ENCODE measurements at places on chromosomes 3 and 15.

GRCh38 chr15:69127306-69127705, 33.1 kb upstream of the GLCE start:
- DNase-seq: no peak

DNA sequence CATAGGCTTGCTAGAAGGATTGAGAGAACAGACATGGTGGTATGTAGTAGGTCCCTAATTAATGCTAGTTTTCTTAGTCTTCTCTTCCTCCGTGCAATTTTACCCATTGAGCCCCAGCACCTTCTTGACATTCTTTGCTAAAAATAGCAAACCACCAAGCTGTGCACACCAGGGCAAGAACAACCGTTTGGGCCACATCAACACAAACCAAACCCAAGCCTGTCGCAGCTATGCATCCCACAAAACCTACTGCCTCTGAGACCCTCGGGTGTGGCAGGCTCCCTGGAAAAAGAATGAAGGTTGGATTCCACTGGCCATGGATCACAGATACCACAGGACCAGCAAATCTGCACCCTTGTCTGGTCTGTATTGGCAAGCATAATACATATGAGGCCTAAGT, 27.1 kb downstream of the HEG1 start:
- DNase-seq: no peak

GRCh38 chr15:71628988-71629770, 181.2 kb upstream of the NR2E3 start:
- no peak for DNase-seq

DNA sequence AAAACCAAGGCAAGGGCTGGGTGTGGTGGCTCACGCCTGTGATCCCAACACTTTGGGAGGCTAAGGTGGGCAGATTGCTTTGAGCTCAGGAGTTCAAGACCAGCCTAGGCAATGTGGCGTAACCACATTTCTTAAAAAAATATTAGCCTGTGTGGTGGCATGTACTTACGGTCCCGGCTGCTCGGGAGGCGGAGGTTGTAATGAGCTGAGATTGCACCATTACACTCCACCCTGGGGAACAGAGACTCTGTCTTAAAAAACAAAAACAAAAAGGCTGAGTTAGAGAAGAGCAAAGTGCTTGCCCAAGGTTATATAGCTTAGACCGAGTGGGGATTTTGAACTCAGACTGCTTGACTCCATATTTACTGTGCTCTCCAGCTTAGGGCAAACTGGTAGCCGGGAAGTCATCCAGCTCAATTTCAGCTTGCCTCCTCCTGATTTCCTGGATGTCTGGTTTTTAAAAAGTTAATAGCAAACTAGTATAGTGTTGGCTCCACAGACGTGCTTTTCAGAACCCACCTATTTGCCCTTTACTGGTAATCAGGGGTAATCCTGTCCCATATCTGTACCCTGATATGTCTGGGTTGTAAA, 138.9 kb downstream of the CACNA1D start:
- no peak for DNase-seq

DNA sequence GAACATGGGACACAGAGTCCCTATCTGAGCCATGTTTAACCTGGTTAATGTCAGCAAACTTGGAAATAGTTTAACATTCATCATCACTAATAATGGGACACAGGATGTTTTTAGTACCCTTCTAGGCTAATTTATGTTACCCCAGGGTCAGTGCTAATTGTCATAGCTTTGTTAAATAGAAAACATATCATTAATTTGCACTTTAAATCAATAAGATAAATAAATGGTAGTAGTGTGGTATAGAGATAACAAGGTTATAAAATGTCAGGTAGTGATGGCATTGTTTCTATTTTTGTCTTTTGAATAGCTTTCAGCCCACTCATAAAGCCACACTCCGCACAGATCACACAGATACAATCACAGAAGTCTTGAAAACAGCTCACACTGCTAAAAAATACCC, 534.9 kb downstream of the MECOM start:
- DNase-seq: no peak

GRCh38 chr15:39465843-39466749, 114.8 kb upstream of the THBS1 start:
- no peak for DNase-seq

DNA sequence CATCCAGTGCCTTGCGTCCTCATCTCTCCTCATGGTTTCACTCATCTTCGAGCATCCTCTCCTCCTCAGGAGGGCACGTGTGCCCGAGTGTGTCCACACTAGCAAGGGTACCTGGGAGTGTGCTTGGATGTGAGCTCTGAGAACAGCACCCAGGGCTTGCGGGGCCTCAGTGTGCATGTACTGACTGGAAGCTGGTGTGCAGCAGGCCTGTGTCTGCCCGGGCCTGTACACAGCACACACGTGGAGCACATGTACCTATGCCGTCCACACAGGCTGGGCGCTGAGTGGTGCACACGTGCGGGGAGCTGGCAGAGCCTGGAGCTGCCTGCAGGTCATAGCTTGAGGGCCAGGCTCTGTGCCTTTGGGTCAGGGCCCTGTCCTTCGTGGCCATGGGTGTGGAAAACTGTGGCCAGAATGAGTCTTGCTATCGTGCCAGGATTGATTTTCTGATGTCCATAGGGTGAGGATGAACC, 34.9 kb downstream of the TSPAN3 start:
- no peak for DNase-seq

GRCh38 chr3:197426121-197426566, 127.7 kb upstream of the DLG1 start:
- DNase-seq: no peak

GRCh38 chr3:157064402-157064801, 95.5 kb downstream of the CCNL1 start:
- no peak for DNase-seq

DNA sequence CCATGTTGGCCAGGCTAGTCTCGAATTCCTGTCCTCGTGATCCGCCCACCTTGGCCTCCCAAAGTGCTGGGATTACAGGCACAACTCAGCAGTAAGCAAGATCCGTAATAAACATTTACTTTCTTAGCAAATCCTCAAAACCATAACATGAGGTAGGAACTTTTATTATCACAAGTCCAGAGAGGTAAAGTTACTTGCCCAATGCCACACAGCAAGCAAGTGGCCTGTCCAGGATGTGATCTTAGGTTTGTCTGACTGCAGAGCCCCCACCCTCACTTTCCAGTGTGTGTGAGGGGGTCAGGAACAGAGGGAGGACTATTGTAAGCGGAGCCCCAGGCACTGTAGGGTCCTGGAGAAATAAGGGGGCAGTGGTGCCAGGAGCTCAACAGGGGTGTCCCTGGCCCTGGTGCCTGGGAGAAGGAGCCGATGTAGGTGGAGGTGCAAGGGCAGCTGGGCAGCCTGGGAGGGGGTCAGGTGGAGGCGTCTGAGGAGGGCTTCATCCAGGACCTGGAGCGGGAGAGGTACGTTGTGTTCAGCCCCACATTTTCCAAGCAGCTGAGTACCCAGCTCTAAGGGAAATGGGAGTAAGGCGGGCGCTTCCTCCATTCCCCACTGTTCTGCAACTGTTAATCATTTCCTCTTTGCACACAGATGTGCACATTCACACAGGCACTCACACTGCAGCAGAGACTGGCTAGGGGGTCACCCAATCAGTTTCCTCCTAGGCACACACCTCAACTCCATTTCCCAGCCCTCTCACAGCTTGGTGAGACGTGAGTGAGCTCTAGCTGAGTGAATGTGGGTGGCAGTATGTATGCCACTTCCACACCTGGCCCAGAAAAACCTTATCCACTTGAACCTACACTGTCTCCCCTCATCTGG, 5.9 kb downstream of the RPUSD3 start:
- no peak for DNase-seq

DNA sequence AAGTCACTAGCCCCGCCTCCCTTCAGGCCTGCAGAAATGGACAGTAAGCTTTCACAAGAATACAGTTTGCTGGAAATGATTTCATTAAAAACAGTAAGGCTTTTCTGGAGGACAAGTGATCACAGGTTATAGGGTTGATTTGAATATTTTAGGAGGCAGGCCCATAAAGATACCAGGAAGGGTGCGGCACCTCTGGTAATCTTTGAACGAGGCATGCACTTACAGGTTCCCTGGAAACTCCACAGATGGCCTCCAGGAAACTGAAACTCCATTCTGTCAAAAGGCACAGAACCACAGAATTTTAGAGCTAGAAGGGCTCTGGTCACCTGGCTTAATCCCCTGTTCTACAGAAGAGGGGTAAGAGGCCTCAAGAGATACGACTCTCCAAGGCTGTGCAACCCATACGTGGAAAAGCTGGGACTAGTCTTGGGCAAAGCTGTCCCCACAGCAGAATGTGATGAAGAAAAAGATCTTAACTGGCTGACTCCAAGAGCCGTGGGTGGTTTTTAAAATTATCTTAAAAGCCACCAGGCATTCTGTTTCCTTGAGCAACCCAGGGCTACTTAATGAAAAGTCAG, 1.2 kb downstream of the STARD5 start:
- DNase-seq: no peak

- no peak for DNase-seq
Observed at GRCh38 chr3:54905920-54906319, 21.9 kb downstream of the LRTM1 start.

DNA sequence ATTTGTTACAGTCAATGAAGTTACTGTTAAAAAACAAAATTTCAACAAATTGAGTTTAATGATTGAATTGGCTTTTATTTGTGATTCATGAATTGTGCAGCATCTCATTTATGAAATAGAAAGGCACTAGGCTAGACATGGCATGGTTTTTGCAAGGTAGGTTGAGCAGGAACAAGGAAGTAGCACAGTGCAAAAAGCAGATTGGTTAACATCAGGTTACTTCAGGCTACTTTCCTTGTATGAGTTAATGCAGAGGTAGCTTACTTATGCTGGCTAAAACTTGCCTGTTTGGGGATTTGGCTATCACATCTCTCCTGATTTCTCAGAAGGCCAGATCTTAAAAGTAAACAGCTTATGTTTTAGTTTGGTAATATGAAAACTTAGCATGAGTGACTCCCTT, 23.0 kb upstream of the SV2B start:
- DNase-seq: no peak

GRCh38 chr15:59407946-59408345, 30.0 kb upstream of the FAM81A start:
- DNase-seq: no peak

DNA sequence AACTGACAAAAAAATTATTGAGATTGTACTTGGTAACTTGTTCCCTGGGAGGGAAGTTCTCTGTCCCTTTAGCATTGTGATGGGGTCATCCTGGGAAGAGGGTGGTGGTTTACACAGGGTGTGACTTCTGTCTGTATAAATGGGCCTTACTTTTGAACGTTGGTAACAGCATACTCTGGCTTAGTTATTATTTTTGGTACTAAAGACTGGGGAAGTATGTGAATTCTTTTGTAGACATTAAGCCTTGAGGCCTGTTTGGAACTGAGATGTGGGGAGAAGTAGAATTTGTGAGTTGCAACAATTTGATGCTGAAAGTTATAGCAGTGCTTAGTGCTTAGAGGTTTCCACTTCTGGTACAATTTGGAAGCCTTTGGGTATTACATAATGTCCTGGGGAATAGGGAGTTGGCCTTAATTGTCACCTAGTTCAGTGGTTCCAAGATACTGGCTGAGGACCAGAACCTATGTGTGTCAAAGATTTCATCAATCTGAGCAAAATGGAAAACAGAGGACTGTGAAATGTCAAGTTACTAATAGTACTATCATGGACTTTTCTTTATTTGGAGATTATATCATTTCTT, 15.9 kb downstream of the TLNRD1 start:
- no peak for DNase-seq

DNA sequence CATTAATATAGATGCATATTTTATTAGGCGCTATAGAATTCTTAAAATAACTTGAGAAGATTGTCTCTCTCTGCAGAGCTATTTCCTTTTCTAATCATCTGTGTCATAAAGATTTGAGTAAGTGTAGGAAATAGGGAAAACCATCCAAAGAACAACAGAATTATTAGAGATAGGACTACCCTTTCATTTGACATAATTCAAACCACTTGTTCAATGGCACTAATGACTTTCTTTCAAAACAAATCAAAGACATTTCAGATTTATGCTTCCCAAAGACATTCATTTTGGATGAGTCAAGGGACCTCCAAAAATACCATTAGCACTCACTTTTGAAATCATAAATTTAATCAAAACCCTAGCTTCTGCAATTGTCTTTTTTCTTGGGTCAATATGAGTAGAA, 29.5 kb downstream of the PRICKLE2 start:
- no peak for DNase-seq

DNA sequence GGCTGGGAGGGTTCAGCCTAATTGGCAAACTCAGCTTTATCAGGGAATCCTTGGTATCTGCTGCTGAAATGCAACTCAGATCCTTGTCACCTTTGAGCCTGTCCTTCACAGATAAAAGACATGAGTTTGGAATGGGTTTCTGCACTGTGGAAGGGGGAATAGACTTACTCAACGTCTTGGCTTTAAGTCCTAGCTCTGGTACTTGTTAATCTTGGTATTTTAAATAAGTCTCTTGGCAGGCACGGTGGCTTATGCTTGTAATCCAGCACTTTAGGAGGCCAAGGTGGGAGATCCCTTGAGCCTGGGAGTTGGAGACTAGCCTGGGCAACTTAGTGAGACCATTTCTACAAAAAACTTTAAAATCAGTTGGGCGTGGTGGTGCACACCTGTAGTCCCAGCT, 55.1 kb upstream of the ATOSA start:
- DNase-seq: no peak

DNA sequence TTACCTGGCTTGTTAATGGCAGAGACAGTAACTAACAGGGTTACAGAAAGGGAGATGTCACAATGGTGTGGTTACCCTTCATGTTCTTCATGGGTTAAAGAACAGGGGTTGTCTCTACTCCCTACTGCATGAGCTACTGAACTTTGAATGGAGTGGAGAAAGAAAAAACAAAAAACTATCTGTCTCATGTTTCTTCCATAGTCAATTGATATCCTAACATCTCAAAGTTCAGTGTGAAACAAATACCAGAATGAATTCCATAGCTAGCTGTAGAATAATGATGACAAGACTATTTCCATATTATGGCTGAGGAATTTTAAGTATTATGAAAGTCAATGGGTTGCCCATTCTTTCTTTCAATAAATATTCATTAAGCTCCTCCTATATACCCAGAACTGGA, 161.3 kb upstream of the LPP start:
- DNase-seq: no peak

DNA sequence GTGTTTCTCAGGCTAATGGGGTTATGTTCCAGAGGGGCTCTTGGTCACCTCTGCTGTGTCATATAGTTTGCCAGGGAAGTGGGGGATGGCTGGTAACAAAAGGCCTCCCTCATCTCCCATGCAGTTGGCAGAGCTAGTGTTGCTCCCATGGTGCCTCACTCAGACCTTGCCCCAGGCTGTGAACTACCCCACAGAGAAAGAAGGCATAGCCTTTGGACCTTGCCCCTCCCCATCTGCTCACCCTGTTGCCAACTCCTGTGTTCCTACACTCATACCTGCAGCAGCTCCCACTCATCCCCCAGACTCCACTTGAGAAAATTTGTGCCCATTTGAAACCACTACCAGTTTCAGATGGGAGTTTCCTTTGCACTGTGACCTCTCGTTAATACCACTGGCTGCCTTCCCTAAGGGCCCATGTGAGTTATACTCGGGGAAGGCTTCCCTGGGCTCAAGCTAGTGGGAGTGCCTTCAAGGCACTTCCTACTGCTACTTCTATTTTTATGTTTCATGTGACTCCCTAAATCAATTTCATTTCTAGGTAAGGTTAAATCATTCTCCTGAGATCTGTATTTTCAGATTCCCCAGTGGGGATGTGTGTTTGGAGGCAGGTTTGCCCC, 25.3 kb upstream of the COPB2 start:
- no peak for DNase-seq

GRCh38 chr3:168738527-168739325, 643.0 kb upstream of the GOLIM4 start:
- no peak for DNase-seq

- no peak for DNase-seq
Observed at GRCh38 chr3:111603679-111604078, 8.5 kb upstream of the ZBED2 start.

Measured in stimulated activated CD4-positive, alpha-beta T cell treated with anti-CD3 and anti-CD28 coated beads, TNF-alpha, amount 100 ng/mL, for 24 hours (primary cell).